ENCODE measurements at places on chromosomes 4 and X.

DNA sequence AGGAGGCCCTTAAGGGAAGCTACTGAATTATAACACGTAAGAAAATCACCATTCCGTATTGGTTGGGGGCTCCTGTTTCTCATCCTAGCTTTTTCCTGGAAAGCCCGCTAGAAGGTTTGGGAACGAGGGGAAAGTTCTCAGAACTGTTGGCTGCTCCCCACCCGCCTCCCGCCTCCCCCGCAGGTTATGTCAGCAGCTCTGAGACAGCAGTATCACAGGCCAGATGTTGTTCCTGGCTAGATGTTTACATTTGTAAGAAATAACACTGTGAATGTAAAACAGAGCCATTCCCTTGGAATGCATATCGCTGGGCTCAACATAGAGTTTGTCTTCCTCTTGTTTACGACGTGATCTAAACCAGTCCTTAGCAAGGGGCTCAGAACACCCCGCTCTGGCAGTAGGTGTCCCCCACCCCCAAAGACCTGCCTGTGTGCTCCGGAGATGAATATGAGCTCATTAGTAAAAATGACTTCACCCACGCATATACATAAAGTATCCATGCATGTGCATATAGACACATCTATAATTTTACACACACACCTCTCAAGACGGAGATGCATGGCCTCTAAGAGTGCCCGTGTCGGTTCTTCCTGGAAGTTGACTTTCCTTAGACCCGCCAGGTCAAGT lies 6.9 kb upstream of the MSANTD1 start:
- no peak for DNase-seq

GRCh38 chrX:133461231-133461630 lies 45.9 kb upstream of the GPC4 start:
- no peak for DNase-seq

DNA sequence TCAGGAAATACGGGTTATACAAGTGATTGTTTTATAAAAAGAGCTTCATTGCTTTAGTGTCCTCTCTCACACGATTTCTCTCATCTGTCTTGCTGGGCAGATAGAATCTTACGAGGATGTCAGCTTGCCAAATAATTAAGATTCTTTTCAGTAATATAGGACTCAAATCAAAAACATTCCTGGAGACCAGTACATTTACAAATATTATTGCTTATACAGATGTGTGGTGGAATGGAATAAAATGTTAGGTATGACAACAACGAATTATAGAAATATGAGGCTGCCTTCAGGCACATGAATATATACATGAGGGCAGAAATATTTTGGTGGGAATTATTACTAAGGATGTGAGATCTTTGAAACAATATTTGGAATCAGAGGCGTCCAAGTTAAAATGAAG lies 88.9 kb downstream of the GC start:
- no peak for DNase-seq

DNA sequence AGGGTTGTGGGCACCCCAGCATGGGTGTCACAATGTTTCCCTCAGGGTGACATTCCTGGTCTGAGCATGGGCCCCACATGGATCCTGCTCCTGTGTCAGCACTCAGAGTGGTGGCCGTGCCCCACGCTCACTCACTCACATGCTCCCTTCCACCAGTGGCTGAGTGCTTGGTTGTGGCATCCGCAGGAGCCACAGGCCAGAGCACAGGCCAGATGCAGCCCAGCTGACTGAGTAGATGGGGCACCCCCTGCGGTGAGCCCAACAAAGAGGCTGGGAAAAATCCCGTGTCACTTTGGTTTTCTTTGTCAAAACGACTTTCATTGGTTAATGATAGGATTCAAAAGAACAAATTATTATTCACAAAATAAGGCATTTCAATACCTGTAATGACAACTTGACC lies 204.6 kb upstream of the ANXA10 start:
- DNase-seq = no peak

DNA sequence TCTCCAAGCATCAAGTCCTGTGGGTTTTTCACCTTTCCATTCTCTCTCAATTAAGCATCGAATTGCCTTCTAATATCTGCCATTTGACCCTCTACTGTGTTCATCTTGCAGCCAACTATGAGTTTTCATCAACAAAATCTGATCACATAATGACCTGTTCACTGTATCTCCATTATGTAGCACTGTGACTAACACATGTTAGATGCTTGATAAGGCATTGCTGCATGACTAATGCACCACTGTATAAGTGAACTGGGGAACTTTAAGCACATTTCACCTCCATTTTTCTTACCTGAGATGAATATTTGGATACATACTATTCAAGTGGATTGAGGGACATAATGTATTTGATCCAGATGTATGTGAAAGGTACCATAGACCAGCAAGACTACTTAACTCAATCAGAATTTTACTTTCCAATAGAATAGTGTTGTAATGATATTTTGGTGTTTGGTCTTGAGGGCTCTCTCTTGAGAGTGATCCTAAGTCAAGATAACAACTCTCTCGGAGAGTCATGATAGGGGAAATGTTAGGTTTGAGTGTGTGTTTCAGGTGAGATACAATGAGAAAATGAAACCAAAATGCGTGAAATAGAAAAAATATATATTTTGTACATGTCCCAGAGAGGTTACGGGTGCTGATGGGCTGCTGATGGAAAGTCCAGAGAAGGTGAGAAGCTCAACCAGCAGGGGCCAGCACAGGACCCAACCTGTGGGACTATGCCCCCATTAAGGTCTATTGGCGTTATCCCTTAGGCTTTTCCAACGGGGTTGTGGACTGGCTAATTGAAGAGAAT lies 60.2 kb upstream of the HS3ST1 start:
- no peak for DNase-seq

DNA sequence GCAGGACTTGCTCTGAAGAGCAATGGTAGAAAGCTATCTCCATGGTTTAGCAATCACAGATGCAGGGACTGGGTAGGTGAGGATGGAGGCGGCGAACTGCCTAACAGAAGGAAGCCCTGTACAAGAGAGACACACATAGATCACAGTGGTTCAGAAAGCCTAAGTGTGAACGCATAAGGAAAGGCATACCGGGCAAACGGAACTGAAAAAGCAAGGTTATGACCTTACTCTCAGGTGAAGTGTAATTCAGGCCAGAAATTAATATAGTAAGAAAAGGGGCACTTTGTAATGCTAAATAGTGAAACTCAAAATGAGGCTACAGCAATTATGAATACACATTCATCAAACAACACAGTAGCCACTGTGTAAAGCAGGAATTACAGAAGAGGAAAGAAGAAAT lies 126.6 kb downstream of the PALLD start:
- DNase-seq = no peak

GRCh38 chr4:108378164-108378563 lies 209.4 kb upstream of the LEF1 start:
- DNase-seq = no peak

GRCh38 chr4:124132161-124132560 lies 580.4 kb downstream of the ANKRD50 start:
- no peak for DNase-seq

DNA sequence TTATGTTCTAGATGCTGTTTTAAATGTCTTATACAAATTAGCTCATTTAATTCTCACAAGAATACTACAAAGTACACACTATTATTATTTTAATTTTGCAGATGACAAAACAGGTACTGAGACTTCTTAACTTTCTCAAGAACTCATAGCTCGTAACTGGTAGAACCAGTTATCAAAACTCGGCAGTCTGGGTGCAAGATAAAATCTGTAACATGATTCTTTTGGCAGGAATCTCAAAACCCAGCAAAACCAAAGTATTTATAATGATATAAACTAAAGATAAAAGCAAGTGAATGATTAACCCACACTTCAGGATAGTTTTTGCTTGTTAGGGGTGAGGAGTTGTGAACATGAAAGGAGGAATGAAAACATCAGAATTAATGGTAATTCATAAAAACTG lies 27.6 kb downstream of the CLNK start:
- no peak for DNase-seq

Data from SK-N-DZ (cell line).